GM10248 (cell line): ENCODE measurements at places on chromosomes 2 and 18.

DNA sequence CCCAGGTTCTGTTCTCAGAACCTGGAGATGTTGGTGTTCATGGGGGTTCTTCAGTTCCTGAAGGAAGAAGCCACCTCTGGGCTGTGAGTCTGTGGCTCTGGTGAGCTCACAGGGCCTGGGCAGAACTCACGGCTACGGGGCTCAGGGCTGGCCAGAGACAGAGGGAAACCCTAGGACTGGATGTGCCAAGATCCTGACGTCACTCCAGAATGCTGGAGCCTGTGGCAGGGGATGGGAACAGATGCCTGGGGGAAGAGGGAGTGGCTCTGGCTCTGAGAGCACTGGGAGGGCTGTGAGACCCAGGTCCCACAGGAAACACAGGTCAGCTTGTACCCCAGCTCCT lies at the start of gene OTOF:
Gene OTOF, minus strand, starts transcription at position 214 of the 343 bp plus-strand sequence.
- no peak for DNase-seq

DNA sequence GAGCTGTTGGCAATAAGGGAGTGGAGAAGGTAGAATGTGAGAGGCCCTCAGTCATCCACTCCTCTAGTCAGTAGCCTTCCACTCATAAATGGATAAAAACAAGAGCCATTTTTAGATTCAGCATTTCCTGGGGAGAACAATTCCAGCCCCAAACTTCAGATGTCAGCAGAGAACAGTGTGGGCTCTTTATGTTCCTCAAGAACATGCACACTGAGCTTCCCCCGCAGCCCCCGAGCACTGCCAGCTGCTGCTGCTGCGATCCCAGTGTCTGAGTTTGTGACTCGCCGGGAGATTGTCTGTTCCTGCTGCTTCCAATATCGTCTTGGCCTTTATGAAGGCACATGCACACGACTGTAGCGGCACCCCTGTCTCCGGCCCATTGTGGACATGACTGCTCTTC lies 143.7 kb upstream of the CTNNA2 start:
- DNase-seq, result no peak

DNA sequence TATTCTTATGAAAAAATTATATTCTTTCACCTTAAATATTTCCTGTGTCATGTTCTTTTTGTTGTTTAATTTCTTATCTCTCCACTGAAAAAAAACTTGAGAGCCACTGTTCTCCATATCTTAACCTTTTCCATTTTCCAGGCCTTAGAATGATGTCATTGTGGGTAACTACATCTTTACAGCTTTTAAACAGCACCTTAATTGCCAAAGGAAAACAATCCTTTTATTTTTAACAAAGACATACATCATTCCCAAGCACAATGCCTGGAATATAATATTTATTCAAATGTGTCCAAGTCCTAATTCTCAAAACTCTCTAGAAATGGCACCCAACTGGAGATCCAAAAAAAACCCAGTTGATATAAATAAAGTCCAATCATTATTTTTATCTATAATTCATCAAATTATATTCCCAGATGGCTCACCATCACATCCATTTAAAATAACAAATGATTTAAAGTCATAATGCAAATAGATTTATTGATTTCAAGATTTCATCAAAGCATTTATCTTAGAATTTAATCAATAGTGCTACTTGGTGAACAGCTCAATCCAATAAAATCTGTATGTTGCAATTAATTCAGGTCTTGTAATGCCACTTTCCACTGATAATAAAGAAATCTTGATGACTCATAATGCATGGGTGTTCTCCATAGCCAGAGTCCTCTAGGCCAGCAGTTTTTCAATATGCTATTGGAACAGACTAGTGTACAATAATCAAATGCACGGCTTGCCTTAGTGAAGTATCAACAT lies 107.1 kb upstream of the MAPRE2 start:
- no peak for DNase-seq

DNA sequence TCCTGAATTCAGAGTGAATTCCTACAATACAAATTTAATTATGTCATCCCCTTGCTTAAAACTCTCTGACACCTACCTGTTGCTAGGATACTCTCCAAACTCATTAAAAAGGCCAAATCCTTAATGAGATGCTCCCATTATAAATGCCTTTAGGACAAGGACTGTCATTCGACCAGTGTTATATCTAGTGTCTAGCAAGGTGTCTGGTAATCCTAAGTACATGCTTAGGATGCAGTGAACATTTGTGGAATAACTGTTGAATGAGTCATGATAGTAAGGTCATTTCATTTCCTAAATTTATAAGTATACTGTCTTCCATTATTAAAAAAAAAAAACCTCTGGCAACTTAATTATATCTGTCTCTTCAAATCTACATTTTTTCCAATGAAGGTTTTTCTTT lies 588.9 kb upstream of the NRXN1 start:
- no peak for DNase-seq

DNA sequence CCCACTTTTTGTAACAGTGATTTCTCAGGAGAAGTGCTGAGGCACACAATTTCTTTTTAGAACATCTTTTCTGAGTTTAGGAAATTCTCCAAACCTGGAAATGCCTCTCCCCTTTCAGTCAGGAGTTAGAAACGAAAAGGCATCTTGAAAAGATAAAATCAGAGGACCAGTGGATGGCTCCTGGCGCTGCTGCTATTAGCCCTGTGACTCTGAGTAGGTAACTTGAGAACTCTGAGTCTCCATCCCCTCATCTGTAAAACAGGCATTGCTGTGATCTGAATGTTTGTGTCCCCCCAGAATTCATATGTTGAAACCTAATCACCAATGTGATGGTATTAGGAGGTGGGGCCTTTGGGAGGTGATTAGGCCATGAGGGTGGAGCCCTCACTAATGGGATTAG lies 50.2 kb downstream of the EHD3 start:
- no peak for DNase-seq

DNA sequence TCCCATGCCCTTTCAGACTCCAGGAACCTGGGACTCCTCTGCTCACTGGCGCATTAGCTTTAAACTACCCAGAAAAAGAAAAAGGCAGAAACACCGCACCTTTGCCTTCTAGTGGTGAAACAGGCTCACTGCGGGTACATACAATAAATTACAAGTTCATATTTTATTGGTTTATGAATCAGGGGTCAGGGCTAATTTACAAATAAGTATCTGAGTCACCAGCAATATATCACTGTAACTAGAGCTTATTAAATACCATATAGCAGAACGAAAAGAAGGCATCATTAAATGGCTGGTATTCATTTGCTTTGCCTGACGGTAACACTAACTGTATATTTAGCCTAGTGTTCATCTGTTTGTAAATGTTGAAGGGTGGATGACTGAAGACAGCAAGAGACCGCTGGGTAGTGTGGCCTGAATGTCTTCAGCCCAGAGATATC lies 26.9 kb upstream of the DTNB start:
- peak; percentile 52 for DNase-seq

DNA sequence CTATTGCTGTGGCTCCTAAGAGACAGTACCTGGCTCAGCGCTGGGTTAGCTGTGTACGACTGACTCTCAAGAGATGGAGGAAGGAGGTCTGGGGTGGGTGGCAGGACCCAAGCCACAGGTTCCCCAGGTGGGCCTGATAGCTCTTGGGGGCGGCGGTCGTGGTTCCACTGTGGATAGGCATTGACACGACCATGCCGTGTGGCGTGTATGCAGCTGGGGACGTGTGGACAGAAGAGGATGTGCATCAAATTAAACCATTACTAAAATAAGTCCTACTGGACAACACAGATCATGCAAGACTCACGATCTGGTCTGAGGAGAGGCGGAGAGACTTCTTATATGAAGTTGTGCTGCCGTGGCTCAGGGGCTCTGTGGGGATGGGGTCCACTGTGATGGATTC lies 78.1 kb downstream of the EMILIN2 start:
- DNase-seq, result no peak

GRCh38 chr2:234649951-234650350 lies 153.1 kb upstream of the ARL4C start:
- no peak for DNase-seq

GRCh38 chr2:43448822-43449110 lies 147.1 kb downstream of the THADA start:
- no peak for DNase-seq

DNA sequence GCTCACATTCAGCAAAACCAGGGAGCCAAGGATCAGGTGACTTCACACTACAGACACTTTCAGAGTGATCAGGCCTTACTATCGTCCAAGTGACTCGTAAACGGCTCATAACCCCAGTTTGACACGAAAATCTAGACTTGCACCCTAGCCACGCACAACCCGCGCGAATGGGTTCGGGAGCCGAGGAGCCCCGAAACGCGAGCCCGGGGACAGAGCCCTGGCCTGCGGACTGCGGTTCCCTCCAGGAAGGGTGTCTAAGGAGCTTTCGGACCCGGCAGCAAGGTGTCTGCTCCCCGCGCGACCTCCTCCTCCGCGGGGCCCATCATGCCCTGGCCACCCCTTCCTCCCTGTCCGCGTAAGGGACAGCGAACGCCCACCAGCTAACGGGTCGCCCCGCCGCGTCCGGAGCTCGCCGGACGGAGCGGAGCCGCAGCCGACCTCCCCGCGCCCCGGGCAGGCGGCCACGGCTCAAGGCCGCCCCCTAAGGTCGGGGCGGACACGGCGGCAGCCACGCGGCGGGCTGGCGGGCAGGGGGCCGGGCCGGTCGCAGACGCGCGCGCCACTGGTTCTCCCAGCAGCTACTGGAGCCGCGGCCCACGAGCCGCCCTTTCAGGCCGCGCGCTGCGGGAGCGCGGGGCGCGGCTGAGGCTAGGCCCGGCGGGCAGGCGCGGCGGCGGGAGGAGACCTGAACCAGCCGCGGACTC lies 575 bp downstream of the ATL2 start:
- DNase-seq, result peak; percentile 88

DNA sequence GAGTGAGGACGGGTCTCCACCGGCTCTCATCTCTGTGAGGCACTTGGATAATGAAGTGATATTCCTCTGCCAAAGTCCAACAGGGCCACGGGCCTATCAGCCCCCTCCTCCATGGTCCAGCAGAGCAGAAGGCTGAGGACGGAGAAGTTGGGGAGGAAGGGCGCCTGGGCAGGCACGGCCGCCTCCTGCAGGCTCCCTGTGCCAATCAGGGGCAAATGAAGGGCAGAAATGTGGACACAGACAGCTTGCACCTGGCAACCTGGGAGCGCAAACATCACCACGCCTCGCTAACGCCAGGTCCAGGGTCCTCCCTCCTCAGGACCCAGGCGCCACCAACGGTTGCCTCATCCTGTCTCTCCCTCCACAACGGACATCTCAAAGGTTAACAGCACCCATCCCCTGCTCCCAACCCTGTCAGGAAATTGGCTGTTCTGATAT lies 24.3 kb downstream of the SMAD7 start:
- no peak for DNase-seq

- DNase-seq, result no peak
These were observed 75.2 kb upstream of the CD28 start for GRCh38 chr2:203631068-203631757.

- no peak for DNase-seq
These were observed 83.5 kb downstream of the CRIM1 start for GRCh38 chr2:36439084-36439483.

GRCh38 chr2:27839022-27839618 lies 51.1 kb downstream of the RBKS start:
- no peak for DNase-seq

GRCh38 chr18:64710105-64710861 lies 561.4 kb upstream of the LINC00305 start:
- DNase-seq, result no peak

GRCh38 chr2:229410946-229411345 lies 139.9 kb upstream of the PID1 start:
- DNase-seq, result no peak

GRCh38 chr2:40457837-40458236 lies 5.9 kb upstream of the SLC8A1 start:
- DNase-seq, result no peak

DNA sequence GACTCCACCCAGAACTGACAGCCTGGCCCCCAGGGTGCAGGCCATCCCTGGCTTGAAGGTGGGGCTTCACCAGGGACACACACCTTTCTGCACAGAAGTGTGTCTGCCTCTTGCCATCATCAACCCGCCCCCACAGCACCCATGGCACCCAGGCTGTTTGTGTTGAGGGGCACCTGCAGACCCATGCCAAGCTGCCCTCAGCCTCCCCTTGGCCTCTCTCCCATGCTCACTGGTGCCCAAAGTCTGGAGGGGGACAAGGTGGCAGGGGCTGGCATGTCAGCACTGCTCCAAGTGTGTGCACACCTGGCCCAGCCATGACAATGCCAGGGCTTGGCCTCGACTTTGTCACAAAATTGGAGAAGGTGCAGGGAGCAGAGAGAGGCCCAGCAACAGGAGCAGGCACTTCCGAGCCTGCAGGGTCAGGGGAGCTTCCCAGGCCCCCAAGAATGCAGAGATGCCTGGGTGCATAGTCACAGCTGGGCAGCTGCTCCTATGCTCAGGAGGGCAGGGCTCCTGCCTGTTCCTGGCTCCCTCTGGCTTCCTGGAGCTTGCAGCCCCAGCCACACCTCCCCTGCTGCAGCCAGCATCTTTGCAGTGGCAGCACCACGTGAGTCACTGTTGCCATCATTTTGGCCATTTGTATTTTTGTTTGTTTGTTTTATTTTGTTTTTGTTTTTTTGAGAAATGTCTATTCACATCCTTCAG lies 280.6 kb upstream of the UBE2E3 start:
- no peak for DNase-seq

- no peak for DNase-seq
These were observed 12.0 kb upstream of the DDX1 start for GRCh38 chr2:15579641-15580040.

GRCh38 chr2:58895857-58896256 lies 654.7 kb upstream of the FANCL start:
- no peak for DNase-seq

DNA sequence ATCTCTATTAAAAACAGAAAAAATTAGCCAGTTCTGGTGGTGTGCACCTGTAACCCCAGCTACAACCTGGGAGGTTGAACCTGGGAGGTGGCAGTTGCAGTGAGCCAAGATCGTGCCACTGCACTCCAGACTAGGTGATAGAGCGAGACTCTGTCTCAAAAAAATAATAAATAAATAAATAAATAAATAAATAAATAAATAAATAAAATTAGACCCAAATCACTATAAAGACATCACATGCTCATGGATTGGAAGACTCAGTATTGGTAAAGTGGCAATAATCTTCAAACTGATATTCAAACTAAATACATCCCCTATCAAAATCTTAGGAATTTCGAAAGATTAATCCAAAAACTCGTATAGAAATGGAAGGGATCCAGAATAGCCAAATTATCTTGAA lies 15.5 kb upstream of the GALNT1 start:
- DNase-seq, result no peak

- no peak for DNase-seq
These were observed 10.1 kb downstream of the COL4A4 start for GRCh38 chr2:227153758-227154486.
